Chondrocyte (in vitro differentiated cells): ENCODE measurements at places on chromosomes 1 and 21. TPM values are rescaled to one million over a fixed set of nuclear protein-coding genes. Genes with fewer than 3 reads are reported as not detected.

SPATA6 gene
- total RNA-seq: 3.1 to 7.3 TPM (median 3.8 TPM) in 3 replicates

LAMC2 gene
- 13.8 to 20.1 TPM (median 14.5 TPM) in 3 replicates for total RNA-seq

ELF3 gene
- total RNA-seq: 0.10 to 0.40 TPM (median 0.36 TPM) in 3 replicates

CLDN8 gene
- not detected in 3 replicates for total RNA-seq

FAM78B gene
- 0.13 to 0.82 TPM (median 0.22 TPM) in 3 replicates for total RNA-seq

BCL2L15 gene
- 0.17 to 0.33 TPM (median 0.17 TPM) in 3 replicates for total RNA-seq

PRAMEF4 gene
- not detected in 3 replicates for total RNA-seq

CATSPERE gene
- 1.5 to 2.3 TPM (median 2.3 TPM) in 3 replicates for total RNA-seq

AQP10 gene
- not detected in 3 replicates for total RNA-seq

TMEM125 gene
- total RNA-seq: not detected in 3 replicates

DNA sequence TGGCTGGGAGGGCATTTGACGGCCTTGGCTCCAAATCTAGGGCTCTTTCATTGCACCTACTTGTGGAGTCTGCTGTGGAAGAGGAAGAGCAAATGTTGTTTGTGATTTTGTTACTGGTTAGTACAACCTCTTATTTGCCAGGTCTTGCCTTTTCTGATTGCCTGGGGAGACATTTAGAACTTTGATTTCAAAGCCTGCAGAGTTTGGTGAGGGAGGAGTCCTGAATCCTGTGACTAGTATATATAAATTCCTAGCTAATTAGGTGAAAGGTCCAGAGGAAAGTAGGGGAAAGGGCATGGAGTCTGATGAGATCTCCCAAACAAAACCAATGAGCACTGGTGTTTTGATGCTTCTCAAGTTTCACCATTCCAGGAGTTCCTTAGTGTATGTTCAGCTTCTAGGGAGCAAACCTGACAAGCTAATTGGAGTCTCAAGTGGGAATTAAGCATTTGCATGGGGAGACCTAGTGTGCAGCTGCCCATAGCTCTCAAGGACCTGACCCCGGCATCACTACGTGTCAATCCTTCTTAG, 5.1 kb upstream of the HMGCS2 start:
- DNase-seq: no peak

DNA sequence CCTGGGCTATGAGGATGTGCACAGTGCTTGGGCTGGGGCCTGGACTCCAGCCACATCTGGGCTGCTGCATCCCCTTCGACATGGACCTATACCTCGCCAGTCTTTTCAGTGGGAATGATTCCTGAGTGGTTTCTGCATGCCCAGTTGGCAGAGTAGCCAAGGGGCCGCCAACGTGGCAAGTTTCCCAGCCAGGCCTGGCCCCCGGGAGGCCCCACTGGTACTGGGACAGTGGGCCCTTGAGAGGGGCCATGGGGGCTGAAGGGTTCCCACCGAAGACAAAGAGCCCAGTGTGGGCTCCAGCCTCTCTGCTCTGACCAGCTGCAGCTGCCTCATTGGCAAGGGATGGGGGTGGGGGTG, 15.4 kb downstream of the RAP1GAP start:
- DNase-seq: no peak

DNA sequence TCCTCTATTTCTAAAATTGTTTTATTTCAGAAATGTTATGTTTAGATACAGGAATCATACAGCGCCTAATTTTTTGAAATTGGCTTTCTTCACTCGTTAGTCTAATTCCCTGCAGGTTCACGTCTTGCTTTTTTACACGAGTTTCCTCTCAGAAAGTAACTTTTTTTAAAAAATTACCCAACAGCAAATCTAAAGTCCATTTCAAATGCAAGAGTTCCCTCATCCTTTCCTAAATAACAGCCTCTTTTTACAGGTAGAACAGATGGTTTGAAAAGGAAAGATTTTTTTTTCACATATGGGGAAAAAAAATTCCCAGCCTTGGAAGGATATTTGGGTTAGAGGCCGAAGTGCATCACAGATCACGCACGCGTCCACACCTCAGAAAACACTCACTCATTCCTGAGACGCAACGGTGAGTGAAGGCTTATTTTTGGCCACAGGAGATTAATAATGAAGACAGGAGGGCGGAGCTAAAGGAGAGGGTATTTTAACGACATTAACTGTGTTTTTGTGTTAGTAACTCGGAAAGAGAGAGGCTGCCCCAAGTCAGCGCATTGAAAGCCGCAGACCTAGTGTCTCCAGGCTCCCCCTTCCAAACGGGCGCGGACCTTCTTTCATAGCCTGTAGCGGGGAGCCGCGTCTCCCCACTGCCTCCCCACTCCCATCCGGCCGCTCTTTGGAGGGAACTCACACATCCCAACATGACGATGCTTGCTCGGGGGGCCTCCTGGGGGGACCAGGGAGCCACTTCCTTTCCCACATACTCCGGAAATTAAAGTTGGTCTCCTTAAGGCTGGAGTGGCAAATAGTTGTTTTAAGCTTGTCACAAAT, 969 bp upstream of the RIPK4 start:
- DNase-seq: peak; percentile 25

GRCh38 chr1:157774412-157774811, 2.5 kb downstream of the FCRL2 start:
- DNase-seq: no peak

DNA sequence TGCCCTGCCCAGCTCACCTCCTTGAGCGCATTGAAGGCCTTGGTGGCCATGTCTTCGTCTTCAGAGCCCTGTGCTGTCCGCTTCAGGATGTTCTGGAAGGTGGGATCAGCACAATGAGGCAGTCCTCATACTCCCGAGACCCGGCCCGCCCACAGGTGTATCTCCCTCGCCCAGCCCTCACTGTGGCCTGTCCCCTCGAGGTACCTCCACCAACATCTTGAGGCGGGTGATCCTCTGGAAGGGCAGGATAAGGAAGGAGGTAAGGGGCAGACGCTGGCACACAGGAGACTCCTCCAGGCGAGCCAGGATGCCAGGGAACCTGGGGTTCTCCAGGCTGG, 7.1 kb downstream of the ARHGEF19 start:
- no peak for DNase-seq

GRCh38 chr21:45142469-45143308, 68.3 kb downstream of the ADARB1 start:
- no peak for DNase-seq

GRCh38 chr1:43773821-43774220, 66.5 kb downstream of the ST3GAL3 start:
- no peak for DNase-seq

GRCh38 chr1:183628537-183628936, 7.0 kb downstream of the ARPC5 start:
- no peak for DNase-seq

DNA sequence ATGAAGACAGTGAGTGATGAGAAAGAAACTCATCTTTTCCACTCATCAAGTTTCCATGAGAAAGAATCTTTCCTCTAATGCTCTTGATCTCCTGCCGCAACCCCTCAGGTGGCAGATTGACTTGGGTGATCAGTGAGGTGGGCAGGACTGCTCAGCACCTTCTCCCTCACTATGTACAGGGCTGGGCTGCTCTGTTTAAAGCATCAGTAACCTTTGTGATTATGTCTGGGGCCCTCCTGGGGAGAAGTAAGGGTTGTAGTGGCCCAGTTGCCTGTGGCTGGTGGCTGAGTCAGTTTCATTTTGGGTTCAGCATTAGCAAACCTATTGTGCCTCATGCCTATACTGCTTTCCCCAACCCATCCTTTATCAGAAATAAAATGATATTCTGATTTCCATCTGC, 366.0 kb downstream of the TTLL7 start:
- no peak for DNase-seq

DNA sequence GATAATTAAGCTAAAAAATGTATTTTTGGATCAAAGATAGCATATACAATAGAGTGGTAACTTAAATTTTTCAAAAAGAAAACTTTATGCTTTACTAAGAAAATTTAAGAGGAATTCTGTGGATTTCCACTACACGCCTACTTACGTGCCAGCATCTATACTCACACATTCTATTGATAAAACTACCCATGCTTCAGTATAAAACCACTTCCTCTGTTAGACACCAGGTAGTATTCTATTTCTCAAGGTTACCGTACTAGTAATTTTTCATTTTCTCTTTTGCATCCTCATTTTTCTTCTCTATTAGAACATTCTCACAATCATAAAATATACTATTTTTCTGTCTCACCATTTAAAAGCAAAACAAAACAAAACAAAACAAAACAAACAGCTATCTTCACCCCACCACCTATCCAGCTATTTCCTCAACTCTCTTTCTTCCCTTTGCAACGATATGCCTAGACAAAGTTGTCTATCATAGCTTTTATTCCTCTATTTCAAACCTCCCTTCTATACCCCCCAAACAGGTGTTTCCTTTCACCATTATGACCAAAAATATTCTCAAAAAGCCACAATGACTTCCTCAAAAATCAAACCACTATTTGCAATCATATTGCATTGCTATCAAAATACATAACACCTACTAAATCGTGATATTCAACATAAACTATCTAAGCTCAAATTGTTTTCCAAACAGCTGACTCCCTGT, 1652.0 kb downstream of the MRPL39 start:
- DNase-seq: no peak

- no peak for DNase-seq
Observed at GRCh38 chr1:180981596-180982387, 40.9 kb downstream of the STX6 start.

DNA sequence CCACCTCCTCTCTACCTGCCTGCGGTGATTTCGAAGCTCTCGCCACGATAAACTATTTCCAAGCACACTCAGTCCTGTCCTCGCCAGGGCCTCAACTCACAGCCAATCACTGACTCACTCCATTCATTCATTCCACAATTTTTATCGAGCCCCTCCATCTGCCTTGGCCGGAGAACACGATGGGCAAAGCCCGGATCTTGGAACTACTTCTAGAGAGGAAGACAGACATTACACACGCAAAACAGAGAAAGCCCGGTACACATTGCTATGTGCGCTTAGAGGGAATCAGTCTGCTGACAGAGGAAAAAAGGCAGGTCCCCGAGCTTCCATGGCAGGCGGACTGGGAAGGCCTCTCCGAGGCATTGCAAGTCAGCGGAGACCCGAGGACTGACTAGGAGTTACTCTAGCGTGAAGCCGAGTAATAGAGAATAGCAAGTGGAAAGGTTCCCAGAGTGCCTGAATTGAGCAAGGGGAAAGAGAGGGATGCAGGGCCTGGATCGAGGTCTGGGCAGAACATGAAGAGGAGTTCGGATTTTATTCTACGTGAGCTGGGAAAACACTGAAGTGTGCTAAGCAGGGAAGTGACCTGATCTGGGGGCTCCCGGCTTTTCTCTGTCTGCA, 54.2 kb upstream of the DNAJC6 start:
- DNase-seq: no peak

- DNase-seq: no peak
Observed at GRCh38 chr1:169105087-169105433, 1.4 kb upstream of the ATP1B1 start.

GRCh38 chr1:196866974-196867373, 20.9 kb upstream of the CFHR4 start:
- DNase-seq: no peak

DNA sequence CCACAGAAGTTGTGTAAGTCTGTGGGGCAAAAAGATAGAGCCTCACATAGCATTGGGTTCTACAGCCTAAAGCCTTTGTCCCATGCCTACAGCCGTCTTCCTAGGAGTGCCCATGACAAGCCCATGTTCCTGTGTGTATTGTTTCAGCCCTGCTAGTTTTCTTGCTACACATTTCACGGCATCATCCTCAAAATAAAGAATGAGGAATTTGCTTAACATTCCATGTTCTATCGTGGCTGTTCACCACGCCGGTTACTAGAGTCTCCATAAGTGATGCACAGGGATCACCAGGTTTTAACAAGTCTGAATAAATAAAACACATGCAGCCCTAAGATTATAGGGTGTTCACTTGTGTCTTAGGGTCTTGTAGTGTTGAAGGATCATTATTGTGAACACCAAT, 87.4 kb upstream of the NGF start:
- DNase-seq: no peak

GRCh38 chr1:232108598-232108997, 482.0 kb downstream of the DISC1 start:
- no peak for DNase-seq

DNA sequence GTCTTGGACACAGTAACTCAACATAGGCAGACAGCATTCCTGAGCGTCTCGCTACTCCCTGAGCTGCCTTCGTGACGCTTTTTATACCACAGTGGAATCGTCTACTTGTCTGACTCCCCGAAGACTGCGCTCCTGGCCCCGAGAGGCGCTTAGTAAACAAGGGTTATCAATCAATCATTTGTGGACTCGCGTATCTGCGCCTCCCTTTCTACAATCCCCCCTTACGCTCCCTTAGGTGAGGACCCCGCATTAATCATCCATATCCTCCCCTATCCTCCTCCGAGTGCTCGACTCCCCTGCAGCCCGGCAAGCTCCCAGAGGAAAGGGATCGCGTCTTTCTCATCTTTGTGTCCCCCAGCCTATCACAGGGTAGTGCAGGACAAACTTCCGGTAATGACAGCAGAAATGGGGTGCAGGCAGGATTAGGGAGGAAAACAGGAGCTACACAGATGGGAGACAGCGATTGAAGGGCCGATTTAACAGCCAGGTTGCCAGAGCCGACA, 522 bp downstream of the TMEM59 start:
- DNase-seq: no peak

DNA sequence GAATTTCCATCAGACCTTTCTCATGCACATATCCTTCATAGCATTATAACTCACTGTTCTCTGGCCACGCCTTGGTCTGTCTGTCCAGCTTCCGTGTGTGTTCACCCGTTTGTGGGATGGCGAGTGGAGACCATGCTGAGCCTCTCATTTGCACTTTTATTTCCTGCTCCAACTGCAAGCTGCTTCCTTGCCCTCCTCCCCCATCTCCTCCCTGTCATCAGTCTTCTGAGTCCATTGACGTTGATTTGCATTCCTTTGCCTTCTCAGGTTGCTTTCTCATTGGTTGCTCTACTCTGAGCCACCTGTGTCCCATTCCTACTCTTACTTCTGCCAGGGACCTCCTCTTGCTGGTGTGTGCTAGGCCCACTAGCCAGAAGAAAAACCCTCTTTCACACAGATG, 146.4 kb downstream of the NOS1AP start:
- DNase-seq: no peak

GRCh38 chr1:68963353-68963752, 466.5 kb upstream of the DEPDC1 start:
- no peak for DNase-seq
